ENCODE measurements at places on chromosomes 16 and 17.

DNA sequence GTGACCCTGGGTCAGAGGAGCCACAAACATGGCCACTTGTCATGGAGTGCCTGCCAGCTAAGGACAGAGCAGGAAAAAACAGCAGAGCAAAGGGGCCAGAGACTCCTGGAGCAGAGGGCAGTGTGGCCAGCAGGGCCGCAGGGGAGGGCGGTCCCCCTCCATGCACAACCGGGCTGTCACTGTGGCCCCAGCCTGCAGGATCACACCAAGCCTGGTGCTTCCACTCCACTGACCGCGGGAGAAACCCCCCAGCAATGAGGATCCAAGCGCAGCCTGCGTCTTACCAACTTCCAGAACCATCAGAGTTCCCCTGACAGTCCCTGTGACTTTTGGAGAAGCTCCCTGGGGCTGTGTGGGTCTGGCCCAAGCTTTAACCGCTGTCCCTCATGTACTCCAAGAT, 62.0 kb downstream of the PRMT7 start:
- no peak for DNase-seq

DNA sequence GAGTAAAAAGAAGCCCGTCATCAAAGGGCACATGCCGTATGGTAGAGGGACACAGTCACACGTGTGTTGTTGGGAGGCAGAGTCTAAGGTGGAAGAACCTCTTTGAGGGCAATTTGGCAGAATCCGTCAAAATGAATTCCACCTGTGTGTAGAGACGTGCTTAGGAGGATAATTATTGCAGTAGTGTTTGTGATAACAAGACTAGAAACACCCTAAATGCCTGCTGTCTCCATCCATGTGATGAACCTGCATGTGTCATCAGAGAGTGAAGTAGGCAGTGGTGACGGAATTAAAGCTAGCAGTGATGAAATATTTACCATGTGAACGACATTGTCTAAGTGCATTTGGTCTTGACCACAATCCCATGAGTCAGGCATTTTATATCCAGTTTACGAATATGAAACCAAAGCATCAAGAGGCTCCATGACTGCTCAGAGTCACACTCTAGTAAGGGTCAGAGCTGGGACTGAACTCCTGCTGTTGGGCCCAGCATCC, 61.3 kb upstream of the ADORA2B start:
- peak; percentile 91 for DNase-seq

DNA sequence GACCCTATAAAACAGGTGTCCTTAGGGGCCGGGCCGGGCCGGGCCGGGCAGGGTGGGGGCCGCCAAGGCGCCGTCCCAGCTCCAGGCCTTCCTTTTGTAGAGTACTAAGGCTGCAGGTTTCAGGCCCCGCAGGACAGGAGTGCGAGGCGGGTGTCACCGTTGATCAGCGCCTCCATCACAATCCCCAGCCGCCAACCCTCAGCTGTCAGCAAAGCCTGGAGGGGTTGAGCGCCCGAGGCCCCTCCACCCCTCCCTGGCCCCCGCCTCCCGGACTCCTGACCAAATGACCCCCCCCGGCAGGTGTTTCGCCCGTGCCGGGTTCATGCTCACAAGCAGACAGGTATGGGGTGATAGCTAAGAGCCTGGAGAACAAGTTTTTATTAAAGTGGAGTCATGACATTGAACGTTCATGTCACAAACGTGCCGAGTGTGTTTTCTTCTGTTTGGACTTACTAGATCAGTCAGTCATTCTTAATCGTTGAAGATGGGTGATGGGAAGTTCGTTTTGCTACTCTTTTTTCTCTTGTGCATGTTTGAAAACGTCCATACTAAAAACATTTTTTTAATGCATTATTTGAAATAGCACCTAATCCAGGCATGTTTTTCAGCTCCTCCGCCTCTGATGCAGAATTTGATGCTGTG, 534 bp downstream of the ARL2BP start:
- no peak for DNase-seq

DNA sequence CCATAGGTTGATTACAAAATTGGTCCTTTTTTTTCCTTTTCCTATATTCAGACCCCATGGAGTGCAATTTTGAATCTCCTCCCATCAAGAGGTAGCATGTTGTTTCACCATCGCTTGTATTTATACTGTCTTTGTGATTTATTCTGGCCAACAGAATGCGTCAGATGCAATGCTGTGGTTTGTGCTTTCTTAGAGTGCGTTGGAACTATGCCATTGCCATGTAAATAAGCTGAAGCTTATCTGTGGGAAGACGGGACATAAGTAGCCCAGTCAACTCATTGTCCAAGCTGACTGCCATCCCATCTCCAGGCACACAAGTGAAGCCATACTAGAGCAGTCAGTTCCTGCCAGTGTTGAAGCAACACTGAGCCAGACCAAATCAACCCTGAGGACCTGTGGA, 1339.3 kb upstream of the GOT2 start:
- no peak for DNase-seq
